ENCODE measurements at places on chromosomes 13 and 19.

- DNase-seq: no peak
Observed at GRCh38 chr13:114095486-114095885, 36.9 kb downstream of the RASA3 start.

GRCh38 chr13:46329624-46330023 is 57.4 kb downstream of the RUBCNL start:
- DNase-seq: no peak

DNA sequence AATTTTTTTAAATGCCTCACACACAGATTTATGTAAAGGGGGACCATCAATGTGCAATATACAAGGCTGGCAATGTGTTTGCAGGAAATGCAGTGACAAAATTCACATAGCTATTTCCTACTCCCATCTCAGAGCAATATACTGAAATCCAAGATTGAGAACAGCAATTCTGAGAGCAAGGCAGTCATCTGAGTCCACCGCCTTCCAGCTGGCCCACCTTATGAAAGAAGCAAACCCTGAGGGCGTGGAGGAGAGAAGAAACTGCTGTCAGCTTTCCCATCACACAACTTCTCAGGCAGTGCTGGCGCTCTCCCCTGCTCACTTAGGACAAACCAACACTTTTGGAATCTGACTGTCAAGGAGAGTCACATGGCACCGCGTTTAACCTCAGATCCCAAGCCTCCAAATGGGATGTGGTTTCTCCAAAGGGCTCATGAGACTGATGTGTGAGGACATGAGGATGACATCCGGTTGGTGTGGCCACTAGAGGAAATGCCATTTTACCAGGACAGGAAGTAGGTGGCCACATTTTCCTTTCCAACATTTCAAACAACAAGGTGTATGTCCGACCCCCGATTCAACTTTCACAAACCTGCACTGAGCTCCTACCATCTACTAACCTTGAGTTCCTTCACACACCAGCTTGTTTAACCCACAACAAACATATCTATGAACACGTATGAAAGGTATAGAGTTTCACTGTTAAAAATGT is 3.7 kb upstream of the DOCK9 start:
- DNase-seq: no peak

GRCh38 chr13:77338329-77338728 is 11.4 kb upstream of the MYCBP2 start:
- DNase-seq: no peak

DNA sequence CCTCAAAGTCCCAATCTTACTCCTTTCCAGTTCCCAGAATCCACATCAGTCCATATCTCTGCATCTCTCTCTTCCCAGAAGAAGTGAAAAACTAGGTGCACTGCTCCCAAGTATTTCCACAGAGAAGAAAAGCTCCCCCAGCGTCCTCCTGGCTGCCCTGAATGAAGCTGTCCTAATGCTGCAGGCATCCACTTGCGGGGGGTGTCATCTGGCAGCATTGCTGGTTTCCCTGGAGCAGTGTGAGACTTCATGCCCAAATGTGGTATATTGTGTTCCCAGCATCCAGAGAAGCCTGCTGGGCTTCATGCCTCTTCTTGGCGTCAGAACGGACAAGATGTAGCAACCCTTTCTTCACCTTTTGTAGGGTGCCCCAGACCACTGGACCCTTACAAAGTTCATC is 32.9 kb upstream of the ARHGEF7 start:
- DNase-seq: no peak

DNA sequence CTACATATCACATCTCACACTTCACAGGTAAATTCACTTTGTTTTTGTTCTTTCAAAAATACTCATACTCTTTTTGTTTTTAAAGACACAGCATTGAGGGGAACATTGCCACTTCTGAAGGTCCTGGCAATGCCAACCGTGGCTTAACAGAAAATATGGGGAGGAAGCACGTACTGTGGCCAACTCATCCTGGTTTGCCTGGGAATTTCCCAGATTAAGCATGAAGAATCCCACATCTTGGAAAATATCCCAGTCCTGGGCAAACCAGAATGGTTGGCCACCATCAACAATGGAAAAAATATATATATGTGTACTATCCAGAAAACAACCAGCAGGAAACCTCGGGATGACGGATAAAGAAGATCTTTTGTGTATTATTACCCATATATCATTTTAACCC is 1032.2 kb upstream of the SLC10A2 start:
- DNase-seq: no peak

- no peak for DNase-seq
Observed at GRCh38 chr13:111402441-111402840, 82.0 kb downstream of the TEX29 start.

DNA sequence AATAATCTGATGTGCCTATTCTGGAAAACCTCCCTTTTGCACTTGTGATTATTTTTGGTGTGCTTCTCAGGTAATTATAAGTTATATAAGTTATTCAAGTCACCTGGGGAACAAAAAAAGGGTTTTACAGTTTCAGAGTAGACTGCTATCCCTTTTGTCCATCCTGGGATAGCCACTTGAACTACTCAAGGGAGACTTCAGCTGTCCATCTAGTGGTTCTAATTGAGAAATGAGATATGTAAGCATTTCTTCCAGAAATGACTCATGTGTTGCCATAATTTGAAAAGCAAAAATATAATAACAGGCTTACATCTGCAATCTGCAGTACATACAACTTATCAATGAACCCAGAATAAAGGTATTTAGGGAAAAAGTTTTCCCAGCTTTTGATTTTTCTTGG is 20.4 kb downstream of the UBL3 start:
- no peak for DNase-seq

DNA sequence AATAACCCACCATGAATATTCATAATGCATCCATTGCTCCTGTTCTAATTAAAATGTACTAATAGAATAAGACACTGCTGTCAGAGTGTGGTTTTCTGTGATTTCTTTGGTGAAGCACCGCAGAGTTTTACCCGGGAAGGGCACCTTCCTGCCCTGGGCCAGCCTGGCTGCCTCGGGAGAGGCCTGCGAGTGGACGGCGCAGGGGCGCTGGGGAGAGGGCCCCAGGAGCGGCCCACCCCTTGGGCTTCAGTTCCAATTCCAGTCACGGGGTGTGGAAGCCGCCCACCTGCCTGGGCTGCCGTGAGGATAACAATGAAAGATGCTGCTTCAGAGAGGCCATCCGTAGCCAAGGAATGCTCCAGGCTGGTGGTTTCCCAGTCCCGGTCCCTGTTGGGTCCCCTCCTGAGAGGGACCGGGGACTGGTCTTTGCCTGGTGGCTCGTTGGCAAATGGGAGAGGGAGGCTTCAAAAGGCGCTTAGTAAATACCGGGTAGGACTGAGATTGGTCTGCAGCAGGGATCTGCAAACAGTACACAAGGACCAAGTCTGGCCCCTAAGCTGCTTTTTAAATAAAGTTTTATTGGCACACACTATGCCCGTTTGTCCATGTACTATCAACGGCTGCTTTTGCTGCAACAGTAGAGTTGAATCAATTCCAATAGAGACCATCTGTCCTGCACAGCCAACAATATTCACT is 18.0 kb downstream of the TCF3 start:
- DNase-seq: no peak

DNA sequence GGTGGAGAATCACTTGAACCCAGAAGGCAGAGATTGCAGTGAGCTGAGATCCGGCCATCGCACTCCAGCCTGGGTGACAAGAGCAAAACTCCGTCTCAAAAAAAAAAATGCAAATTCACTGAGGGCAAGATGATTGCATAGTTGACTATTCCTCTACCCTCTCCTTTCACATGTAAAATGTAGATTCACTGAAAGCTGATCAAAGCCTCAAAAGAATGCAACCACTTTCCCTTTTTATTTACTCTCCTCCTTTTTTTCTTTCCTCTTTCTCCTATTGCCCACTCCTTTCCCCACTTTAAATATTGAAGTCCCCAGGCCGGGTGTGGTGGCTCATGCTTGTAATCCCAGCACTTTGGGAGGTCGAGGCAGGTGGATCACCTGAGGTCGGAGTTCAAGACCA is 6.3 kb downstream of the TEX101 start:
- no peak for DNase-seq

DNA sequence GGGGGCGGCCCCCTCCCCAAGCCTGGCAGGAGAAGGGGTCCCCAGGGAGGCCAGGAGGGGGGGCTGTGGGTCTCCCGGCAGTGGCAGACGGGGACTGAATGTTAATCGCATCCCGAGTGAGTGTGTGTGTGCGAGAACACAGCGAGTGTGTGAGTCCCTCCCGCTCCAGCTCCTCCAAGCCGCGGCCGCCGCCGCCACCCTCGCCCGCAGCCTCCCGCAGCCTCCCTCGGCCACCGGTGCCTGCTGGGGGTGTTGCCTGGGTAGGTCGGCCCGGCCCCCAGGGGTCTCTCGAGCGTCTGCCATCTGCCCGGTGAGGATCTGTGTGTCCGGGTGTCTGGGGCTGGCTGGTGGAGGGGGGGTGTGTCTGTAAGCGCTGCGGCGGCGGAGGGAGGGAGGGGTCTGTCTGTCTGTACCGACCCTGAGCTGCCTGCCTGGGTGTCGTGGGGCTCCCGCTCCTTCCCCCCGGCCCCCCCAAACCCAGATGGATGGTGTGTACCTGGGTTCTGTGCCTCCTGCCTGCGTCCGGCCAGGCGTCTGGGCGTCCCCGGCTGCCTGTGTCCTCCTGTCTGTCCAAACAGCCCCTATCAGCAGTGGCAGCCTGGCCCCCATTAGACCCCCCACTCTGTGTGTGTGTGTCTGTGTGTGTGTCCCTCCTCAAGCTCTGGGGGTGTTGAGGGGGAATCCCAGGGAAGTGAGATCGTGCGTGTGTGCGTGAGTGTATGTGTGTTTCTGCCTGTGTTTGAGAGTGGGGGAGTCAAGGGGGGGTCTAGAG is at the start of gene GRIN2D:
Gene GRIN2D, plus strand, starts transcription at position 110 of the 772 bp plus-strand sequence. CDS start 4,725 bp downstream, outside the sequence.
- no peak for DNase-seq

DNA sequence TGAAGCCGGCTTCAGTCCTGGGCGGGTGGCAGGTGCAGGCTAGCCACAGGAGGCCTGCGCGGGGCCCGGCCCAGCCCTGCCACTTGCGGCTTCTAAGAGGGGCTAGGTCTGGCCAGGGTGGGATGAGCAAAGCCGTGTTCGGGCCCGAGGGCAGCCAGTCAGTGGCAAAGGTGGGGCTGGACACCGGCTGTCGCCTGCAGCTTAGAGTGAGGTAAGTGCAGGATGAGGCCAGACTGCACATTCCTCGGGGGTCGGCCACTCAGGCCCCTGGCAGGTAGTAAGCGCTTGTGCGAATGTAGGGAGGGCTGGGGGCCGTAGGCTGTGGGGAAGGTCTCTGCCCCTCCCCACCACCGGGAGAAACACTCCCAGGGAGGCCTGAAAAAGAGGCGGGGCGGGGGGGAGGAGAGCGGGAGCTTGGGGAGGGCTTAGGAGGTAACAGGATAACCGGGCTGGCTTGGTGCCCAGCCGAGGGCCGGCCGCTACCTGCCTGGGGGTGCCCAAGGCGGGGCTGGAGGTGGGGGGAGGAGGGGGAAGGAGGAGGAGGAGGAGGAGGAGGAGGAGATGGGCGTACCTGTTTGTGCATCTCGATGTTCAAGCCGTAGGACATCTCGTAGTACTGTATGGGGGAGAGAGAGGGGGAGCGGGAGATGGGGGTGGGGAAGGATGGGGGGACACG is 6.4 kb downstream of the TLE5 start:
- DNase-seq: no peak

DNA sequence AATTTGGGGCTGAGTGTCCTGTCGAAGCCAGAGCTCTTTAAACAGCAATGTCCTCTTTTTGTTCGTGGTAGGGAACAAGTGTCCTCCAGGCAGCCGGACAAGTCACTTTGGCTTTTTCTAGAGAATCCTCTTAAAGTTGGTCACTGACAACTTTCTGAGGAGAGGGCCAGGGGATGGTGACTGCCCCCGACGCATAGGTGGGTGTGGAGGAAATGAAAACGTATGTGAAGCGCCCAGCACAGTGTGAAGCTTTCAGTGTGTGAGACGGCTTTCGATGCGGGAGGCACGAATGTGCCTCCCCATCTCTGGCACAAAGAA is 45.8 kb upstream of the ZNF536 start:
- DNase-seq: no peak

GRCh38 chr19:40549007-40549708 is 27.5 kb upstream of the SHKBP1 start:
- DNase-seq: peak; percentile 69

- no peak for DNase-seq
Observed at GRCh38 chr13:21045100-21045499, 16.3 kb downstream of the LATS2 start.

- no peak for DNase-seq
Observed at GRCh38 chr19:41911889-41912731, 16.1 kb downstream of the ERFL start.

DNA sequence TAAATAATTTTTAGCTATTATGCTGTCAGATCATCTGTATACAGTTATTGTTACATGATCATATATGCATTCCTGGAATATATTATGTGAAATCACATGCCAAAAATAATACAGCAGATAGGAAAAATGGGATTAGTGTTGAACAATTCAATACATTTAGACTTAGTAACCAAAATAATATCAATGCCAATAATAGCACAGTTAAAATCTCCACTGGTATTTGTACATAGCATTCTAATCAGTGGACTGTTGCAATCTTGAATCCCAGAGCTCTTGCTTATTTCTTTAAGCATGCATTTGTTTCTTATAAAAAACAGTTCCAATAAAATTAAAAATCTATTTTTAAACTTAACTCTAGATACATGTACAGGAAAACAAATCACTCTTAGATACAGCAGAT is 2772.2 kb downstream of the PCDH9 start:
- no peak for DNase-seq

DNA sequence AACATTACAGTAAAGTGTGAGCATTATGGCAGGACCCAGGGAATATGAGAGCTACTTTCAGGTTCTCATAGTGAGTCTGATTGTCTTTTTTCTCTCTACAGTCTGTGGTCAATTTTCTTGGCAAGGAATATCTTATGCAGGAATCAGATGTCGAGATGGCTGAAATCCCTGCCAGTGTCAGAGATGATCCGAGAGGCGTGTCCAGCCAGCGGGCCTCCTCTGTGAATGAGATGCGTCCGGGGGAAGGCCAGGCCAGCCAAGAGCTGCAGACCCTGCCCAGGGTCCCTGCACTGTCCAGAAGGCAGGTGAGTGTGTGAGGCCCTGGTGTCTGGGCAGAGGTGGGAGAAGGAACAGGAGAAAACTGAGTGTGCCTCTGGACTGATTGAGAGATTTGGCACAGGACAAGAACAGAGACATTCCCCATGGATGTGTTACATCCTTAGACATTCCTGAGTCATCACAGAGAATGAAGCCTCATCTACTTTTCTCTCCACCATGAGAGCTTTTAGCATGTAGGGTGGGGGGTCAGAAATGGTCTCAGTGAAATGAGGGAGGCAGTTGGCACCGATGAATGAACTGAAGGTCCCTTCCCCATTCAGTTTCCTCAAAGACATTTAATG is 27.3 kb upstream of the EDDM13 start:
- no peak for DNase-seq
